ENCODE measurements at places on chromosomes 11 and 22. TPM values are rescaled to one million over a fixed set of nuclear protein-coding genes. Genes with fewer than 3 reads are reported as not detected.

GRCh38 chr11:126561327-126561893 is 205.9 kb downstream of the ST3GAL4 start:
- H3K27me3 ChIP-seq = no peaks in the 10 kb centered on the region
- H3K4me1 ChIP-seq = no peaks in the 10 kb centered on the region
- H3K27ac ChIP-seq = no peak overlapping the region

- DNase-seq = no peak
- peaks cover 11% of the 10 kb centered on the region for H3K27me3 ChIP-seq
- H3K27ac ChIP-seq = no peak overlapping the region
- no peaks in the 10 kb centered on the region for H3K4me1 ChIP-seq
- no peak overlapping the region for H3K4me3 ChIP-seq
- no peaks in the 10 kb centered on the region for H3K36me3 ChIP-seq
These were observed 44.8 kb upstream of the OR9Q1 start for GRCh38 chr11:57978686-57979531.

DNA sequence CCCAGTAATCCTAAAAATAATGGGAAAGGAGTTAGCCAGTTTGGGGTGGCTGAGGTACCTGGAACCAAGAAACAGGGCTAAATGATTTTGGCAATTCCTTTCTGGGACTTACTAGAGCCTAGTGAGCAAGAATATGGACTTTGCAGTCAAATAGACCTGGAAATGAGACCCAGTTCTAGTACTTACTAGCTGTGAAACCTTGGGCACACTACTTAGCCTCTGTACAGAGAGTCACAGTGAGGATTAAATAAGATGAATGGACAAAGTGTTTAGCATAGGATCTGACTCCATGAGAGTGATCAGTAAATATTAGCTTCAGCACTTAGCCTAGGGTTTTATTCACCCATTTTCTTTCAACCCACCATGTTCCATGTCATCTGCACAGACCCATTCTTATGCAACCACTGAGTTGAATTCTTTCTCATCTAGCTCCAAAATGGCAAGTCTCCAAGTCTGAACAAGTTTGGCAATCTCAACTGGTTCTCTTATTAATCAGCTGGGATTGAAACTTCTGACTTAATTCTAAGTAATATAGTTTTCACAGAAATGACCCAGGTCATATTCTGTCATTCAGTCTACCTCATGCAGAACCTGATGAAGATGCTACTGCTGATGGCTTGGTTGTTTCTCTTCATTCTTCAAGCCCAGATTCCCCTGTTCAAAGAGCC is 15.0 kb upstream of the SORL1 start:
- H3K27ac ChIP-seq = no peak overlapping the region
- peaks cover 3% of the 10 kb centered on the region for H3K27me3 ChIP-seq
- no peaks in the 10 kb centered on the region for H3K36me3 ChIP-seq
- no peak overlapping the region for H3K4me3 ChIP-seq

- H3K36me3 ChIP-seq = no peaks in the 10 kb centered on the region
- no peaks in the 10 kb centered on the region for H3K4me1 ChIP-seq
- H3K27ac ChIP-seq = no peak overlapping the region
These were observed 521.8 kb downstream of the MIAT start for GRCh38 chr22:27179161-27179560.

GRCh38 chr22:48357961-48358360 is 1469.7 kb downstream of the BRD1 start:
- H3K27me3 ChIP-seq = no peaks in the 10 kb centered on the region
- no peaks in the 10 kb centered on the region for H3K4me1 ChIP-seq
- no peak for DNase-seq

- peaks cover 2% of the 10 kb centered on the region for H3K27me3 ChIP-seq
- no peak for DNase-seq
- H3K4me1 ChIP-seq = no peaks in the 10 kb centered on the region
- H3K36me3 ChIP-seq = no peaks in the 10 kb centered on the region
- H3K4me3 ChIP-seq = no peak overlapping the region
These were observed 20.6 kb upstream of the EIF3M start for GRCh38 chr11:32562839-32563599.

- no peak for DNase-seq
- no peaks in the 10 kb centered on the region for H3K4me1 ChIP-seq
- no peak overlapping the region for H3K27ac ChIP-seq
- no peak overlapping the region for H3K4me3 ChIP-seq
- no peaks in the 10 kb centered on the region for H3K27me3 ChIP-seq
These were observed 1.7 kb upstream of the KRTAP5-7 start for GRCh38 chr11:71525188-71525937.

DNA sequence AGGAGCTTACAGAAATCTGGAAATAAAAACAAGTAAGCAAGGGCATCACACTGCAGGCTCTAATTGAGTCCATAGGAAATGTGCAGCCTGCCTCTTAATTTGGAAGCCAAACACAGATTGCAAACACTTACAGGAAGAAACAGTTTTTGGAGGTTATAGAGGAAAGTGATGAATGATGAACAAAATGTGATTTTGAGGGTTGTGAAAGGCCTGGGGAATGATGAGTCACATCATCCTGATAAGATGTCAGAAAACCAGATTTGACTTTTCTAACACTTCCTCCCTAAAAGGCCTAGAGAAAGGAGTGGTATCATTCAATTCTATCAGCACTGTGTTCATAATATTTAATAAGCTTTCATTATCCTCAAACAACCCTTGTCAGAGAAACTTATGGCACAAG is 96.6 kb upstream of the POU2AF2 start:
- H3K27ac ChIP-seq = no peak overlapping the region
- H3K4me1 ChIP-seq = no peaks in the 10 kb centered on the region
- H3K36me3 ChIP-seq = no peaks in the 10 kb centered on the region
- H3K4me3 ChIP-seq = no peak overlapping the region

DNA sequence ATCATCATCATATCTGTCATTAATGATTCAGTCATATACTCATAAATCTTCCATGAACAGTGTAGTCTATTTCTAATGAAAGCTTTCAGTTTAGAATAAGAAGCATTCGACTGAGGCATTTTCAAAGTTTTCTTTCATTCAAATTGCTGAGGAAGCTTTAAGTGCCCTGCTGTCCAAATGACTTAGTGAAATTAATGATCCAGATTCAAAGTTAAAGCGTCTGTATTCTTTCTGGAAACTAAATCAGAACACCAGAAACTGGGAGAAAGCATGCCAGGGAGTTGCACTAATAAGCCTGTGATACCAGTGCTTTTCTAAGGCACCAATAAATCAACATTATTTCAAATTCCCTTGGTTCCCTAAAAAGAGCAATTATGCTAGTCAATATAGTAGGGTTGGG is 367.8 kb upstream of the ANO5 start:
- no peaks in the 10 kb centered on the region for H3K27me3 ChIP-seq
- no peak overlapping the region for H3K4me3 ChIP-seq
- no peaks in the 10 kb centered on the region for H3K36me3 ChIP-seq

DNA sequence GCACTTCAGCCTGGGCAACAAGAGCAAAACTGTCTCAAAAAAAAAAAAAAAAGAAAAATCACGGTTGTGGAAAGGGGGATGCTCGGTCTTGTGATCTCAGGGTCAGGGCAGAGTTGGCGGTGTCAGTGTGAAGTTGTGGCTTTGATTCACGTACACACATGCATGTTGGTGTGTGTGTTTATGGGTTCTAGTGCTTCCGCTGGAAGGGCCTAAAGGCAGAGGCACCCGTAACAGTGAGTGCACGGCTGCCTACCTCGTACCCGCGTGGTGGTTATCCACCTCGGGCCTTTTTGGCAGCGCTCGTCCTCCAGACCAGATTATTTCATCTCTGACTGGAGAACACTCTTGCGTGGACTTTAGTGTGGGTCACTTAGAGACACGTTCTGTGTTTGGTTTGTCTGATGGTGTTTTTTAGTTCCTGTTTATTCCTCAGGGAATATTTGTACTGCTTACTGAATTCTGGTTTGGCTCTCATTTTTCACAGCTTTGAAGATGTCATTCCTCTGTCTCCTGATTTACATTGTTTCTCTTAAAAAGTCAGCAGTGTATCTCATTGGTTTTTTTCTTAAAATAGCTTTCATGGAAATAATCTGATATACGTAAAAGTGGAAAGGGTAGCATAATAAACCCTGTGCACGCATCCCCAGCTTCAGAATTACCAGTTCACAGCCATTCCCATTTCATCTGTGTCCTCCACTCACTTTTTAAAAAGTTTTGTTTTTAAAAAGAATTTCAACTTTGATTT is 15.6 kb downstream of the ZBED4 start:
- no peaks in the 10 kb centered on the region for H3K4me1 ChIP-seq
- no peak overlapping the region for H3K4me3 ChIP-seq
- no peak overlapping the region for H3K27ac ChIP-seq
- DNase-seq = no peak

- H3K27me3 ChIP-seq = no peaks in the 10 kb centered on the region
- no peaks in the 10 kb centered on the region for H3K36me3 ChIP-seq
- H3K4me3 ChIP-seq = no peak overlapping the region
- no peaks in the 10 kb centered on the region for H3K4me1 ChIP-seq
- DNase-seq = no peak
These were observed 204.9 kb downstream of the CTTN start for GRCh38 chr11:70603114-70603755.

SPTBN2 gene
- total RNA-seq = 19.8 TPM

SCGB1A1 gene
- not detected for total RNA-seq

NRGN gene
- 33.5 TPM for total RNA-seq

POU2AF1 gene
- total RNA-seq = not detected

TBX10 gene
- not detected for total RNA-seq

MMP11 gene
- 10.1 TPM for total RNA-seq

RIMBP3B gene
- not detected for total RNA-seq

All from endothelial cell of umbilical vein (primary cell).